ENCODE measurements at places on chromosomes 16 and 17.
A peak's percentile ranks its signal among the peaks of the same experiment; 100 is the strongest.

DNA sequence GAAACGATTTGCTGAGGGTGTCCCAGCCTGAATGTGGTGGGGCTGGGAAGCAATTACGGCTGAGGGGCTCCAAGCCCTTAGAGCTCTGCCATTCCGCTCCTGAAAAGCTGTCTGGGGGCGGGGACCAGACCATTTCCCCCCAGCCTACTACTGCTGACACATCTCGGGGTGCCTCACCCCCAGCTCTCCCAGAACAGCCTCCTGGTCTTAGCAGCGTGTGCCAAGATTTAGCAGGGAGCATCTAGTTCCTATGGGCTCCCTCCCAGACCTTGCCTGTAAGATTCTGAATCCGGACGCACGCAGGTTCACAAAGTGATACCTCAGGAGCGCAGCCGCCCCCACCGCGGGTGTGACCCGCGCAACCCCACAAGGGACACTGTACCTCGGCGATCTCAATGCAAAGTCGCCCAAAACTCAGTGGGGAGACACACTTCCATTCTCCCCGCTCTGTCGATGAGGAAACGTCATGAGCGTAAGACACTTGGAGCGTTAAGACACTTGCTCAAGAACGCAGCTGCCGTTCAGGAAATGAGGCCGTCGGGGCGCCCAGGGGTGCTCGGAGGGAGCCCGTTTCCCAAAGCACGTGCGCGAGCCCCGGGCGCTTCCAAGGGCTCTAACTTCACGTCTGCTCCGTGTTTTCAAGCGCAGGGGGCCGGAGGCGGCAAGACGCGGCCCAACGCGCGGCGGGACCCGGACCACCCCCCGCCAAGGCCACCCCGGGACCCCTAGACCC is 629 bp downstream of the GEMIN4 start:
- peak; percentile 54 for DNase-seq

DNA sequence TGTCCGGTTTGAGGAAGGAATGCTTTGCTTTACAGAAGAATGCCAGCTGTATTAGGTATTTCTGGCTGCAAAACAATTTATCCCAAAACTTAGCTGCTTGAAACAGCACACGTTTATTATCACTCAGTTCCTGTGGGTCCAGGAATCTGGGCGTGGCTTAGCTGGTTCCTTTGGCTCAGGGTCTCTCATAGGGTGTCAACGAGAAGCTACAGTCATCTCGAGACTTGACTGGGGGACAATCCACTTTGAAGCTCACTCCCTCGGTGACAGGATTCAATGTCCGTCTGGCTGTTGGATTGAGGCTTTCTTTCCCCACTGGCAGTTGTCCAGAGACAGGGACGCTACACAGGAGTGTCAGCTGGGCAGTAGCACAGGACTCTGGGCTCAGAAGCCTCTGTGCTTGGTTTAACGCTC is 9.6 kb upstream of the RHBDF2 start:
- DNase-seq: no peak

- DNase-seq: no peak
Observed at GRCh38 chr16:80023865-80024264, 423.3 kb upstream of the MAF start.

DNA sequence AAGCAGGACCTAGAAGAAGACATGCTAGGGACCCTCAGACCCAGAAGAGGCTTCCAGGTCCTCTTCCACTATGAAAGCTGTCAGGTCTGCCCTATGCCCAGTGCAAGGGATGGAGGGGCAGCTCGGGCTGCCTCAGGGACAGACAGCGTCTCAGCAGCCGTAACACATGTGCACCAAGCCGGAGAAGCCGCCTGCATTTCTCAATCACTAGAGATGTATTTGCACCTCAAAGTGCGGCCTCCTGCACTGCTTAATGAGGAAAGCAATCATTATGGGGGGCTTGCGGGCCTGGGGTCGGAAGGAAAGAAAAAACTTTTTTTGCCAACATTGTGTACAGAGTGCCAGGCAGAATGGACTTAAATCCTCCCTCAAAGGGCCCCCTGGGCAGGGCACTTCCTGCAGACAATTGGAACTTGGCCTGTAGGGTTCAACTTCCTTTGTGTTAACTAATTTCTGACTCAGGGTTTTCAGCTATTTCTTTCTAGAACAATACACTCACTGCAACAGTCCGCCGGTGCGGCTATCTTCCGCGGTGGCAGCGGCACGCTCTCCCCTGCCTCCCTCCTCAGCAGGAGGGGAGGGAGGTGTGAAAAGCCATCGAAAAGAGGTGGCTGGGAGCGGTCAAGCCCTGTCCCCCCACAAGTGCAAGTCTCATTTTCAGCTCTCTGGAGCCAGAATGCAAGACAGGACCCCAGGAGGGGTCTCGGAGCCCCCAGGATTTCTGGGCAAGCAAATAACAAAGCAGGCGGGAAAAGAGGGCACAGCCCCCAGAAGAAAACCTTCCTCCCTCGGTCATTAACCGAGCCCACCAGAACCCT is 101.2 kb downstream of the ZNF423 start:
- no peak for DNase-seq

GRCh38 chr17:17341452-17341851 is 38.3 kb downstream of the NT5M start:
- DNase-seq: no peak

All from stimulated activated naive CD4-positive, alpha-beta T cell treated with Interleukin-2 at 50 U/mL for 16 hours (primary cell).